ENCODE measurements at places on chromosomes 5 and 9. TPM values are rescaled to one million over a fixed set of nuclear protein-coding genes. Genes with fewer than 3 reads are reported as not detected.

Gene TEK
- 3.4 TPM for total RNA-seq

Gene CDO1
- total RNA-seq = 7.4 TPM

Gene GZMA
- total RNA-seq = not detected

Gene CNTNAP3
- total RNA-seq = 76.5 TPM

Gene BHMT2
- 4.1 TPM for total RNA-seq

Gene MORN5
- not detected for total RNA-seq

Gene BTNL8
- total RNA-seq = not detected

All from aortic smooth muscle cell (primary cell).